Stimulated activated CD4-positive, alpha-beta T cell treated with anti-CD3 and anti-CD28 coated beads, Interleukin-4, amount 100 ng/mL, for 24 hours (primary cell): ENCODE measurements at places on chromosomes 2 and 18.

GRCh38 chr2:30280596-30281434, 49.5 kb downstream of the LBH start:
- DNase-seq: no peak

- DNase-seq: no peak
Observed at GRCh38 chr2:16525265-16525887, 140.3 kb downstream of the CYRIA start.

DNA sequence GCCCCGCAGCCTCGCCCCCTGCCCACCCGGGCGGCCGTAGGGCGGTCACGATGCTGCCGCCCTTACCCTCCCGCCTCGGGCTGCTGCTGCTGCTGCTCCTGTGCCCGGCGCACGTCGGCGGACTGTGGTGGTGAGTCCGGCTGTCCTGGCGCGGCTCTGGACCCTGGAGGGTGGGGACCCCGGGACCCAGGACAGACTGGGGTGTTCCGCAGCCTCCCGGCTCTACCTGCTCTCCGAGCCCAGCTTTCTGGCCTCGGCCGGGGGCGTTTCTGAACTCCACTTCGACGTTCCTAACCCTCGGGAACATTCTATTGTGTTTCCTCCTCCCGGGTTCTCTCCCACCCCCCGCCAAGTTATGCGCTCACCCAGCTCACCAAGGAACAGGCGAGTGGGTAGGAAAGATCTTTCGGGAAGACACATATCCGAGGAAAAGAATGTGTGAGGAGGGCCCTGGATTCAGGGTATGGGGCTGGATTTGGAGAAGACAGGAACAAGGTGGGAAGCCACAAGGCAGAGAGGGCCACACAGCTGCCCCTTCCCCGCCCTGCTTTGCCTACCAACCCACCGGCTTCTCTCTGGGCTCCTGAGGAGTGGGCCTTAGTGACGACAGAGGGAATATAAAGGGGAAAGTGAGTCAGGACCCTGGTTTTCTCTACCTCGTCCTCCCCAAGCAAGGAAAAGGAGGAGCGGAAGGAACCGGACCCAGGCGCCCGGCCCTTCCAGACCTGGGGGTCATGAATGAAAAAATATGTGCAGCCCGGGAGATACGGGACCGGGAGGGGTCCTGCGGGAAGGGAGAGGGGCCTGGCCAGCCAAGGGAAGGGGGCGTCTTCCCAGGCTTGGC, 605 bp downstream of the WNT6 start:
- DNase-seq: no peak

DNA sequence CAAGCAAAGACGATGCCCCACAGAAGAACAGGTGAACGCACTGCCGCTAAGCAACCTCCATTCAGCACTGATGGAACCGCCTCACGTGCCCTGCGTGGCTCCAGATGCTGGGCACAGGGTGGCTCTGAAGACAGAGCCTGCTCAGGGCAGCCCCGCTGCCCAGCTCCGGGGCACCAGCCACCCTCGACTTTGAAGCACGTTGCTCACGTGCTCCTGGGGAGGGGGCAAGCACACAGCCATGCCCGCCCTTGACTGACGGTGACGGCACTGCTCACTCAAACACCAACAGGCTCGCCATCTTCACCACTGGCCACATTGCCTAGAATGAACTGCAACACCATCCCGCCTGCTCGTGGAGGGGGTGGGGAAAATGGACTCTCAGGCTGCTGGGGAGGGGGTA, 251.3 kb downstream of the HDAC4 start:
- DNase-seq: no peak

DNA sequence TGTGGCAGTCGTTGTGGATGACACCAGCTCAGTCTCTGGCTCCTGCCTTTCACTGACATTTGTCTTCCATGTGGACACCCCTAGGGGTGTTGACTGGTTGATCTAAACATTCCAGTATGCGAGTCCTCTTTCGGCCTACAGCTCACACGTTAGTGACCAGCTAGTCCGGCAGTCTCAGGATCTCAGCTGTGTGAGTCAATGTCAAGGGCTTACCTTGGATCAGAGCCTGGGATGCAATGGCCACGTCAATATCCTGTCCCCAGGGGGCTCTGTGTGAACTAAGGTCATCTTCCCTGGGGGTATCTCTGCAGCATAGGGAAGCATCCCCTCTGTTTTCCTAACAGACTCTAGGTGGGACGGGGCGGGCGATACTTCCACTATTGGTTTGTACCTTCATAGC, 35.1 kb upstream of the YWHAQ start:
- DNase-seq: no peak

GRCh38 chr18:58361212-58361611, 267.7 kb downstream of the ALPK2 start:
- DNase-seq: no peak

DNA sequence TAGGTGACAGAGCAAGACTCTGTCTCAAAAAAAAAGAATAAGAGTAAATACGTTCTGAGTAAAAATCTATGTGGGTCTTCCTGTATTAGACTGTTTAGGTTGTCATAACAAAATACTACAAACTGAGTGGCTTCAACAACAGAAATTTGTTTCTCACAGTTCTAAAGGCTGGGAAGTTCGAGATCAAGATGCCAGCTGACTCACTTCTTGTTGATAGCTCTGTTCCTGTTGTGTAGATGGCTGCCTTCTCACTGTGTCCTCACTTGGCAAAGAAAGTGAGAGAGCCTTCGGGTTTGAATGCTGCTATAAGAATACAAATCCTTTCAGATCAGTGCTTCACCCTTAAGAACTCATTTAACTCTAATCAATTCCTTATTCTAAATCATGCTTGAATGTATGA, 430.0 kb upstream of the VWC2L start:
- no peak for DNase-seq

- DNase-seq: no peak
Observed at GRCh38 chr2:8004250-8004681, 677.6 kb upstream of the ID2 start.

DNA sequence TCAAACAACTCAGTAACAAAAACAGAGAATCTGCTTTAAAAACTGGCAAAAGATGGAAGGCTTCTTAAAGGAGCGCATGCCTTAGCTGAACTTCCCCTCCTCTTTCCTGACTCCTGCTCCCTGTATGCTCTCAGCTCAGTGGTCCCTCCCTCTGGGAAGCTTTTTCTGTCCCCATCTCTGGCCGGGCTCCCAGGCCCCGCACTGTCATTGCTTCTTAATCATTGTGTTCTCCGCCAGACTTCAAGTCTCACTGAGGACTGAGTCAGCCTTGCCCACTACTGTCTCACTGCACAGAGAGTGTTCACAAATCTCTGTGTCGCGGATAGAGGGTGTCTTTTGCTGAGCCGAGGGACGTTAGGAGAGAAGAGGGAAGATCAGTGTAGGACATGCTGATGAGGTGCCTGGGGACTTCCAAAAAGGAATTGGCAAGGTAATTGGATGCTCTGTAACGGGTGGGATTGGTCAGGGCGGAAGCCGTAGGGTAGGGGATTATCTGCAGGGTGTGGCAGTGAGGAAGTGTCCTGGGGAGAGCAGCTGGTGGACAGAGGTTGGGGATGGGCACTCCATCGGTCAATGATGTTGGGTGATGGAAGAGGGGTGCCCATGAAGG, 16.2 kb downstream of the TOGARAM2 start:
- DNase-seq: no peak

DNA sequence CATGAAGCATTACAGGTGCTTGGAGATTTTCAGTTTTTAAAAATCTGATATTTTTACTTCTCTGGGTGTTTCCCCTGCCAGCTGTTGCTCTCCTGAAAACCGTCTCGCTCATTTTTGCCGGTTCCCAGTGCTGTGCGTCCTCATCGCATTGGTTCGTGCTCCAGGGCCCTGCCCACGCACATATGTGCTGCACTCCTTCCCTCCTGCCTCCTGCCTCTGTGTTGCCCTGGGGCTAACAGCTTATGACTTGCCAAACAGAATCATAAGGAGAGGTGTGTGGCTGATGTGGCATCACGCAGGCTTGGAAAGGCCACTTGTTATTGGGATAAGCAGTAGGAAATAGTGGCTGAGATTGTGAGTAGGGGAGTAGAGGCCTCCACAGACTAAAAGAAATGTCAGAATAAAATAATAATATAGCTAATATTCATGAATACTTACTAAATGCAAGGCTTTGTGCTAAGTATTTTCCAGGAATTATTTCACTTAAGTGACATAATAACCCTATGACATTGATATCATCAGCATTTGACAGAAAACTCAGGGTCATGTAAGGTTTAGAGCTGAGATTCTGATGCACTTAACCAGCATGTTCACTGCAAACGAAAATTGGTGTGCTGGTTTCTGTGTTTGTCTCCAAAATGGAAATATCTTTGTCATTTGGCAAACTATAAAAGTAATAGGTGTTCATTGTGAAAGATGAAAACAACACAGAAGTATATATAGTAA, 53.5 kb downstream of the SLC4A1AP start:
- no peak for DNase-seq

DNA sequence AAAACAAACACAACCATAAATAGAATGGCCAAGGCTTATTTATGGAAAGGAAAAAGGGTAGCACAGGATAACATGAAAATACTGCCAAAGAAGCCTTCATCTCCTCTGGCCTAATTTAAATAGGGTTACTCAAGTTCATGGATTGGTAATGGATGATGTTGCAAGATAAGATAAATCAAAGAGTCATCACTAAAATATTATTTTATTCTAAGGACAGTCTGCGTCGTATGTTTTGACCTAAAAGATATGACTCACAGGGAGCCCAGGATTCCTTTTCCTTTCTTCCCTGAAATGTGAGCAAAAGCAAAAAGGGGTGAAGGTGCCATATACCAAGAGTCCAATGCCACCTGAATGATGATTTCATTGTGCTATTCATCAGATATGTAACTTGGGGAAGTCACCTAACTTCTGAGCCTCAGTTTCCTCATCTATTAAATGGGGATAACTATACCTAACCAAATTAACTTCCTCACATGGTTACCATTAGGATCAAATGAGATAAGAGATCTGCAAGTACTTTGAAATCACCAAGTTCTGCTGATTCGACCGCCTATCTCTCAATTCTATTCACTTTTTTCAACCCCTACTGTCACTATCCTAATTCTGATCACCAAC, 137.7 kb downstream of the THADA start:
- DNase-seq: no peak

DNA sequence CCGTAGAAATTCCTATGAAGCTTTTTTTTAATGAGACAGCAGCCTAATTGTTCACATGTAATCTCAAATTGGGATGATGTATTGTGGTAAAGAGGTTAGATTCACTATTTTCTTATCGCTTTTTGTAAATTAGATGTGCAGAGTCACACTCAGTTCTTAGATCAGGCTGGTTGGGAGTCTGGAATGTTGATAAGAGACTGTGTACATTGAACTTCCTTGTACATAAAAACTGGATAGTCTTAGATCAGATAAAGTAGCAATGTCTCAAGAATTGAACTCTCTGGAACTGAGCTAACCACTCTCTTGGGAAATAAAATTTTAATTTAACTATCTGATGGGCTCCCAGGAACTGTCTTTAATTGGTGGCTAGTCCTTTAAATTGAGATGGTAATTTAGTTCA, 108.1 kb upstream of the MSTN start:
- no peak for DNase-seq

- no peak for DNase-seq
Observed at GRCh38 chr2:62738981-62739936, 33.7 kb downstream of the EHBP1 start.

DNA sequence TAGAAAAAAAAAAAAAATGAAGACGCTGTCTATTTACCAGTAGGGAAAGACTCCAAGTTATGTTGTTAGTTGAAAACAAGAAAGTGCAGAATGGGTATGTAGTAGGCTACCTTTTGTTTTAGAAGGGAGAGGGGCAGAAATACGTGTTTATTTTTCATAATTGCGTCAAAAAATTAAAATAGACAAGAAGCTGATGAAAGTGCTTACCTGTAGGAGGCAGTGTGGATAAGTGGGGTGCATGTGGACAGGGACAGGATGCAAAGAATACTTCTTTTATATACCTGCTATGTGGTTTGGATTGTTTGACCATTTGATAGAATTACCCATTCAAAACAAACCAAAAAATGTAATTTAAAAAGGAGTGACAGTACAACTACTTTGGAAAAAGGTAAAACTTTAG, 3.0 kb upstream of the GCG start:
- DNase-seq: no peak

- no peak for DNase-seq
Observed at GRCh38 chr2:151071382-151071781, 190.3 kb downstream of the RBM43 start.

DNA sequence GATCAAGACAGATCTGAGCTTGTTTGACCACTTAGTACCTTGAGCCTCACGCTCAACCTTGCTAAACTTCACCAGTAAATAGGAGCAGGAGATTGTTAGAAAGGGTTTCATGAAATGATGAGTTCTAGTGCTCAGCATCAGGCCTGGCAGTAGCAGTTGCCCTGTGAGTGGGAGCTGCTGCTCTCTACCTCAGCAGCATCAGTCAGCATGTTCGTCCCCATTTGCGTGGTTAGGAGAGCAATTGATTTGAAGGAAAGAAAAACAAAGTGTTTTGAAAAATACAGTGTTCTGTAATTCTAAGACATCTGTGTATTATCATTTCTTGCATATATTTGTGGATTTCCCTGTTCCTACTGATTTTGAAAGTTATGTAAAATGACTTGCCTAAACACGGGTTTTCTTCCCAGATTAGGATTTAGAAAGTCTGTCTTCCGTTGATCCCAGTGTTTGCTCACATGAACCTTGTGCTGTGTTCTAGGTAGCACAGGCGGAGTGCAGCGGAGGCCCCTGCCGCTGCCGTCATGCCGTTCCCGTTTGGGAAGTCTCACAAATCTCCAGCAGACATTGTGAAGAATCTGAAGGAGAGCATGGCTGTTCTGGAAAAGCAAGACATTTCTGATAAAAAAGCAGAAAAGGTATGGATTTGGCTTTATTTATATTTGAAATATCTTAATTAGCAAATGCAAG, 47.0 kb downstream of the CAB39 start:
- no peak for DNase-seq

GRCh38 chr2:224918626-224919471, 123.4 kb downstream of the DOCK10 start:
- no peak for DNase-seq

GRCh38 chr2:182103526-182103925, 117.9 kb downstream of the PPP1R1C start:
- DNase-seq: no peak

GRCh38 chr18:12021596-12021995, 40.3 kb downstream of the IMPA2 start:
- no peak for DNase-seq

- DNase-seq: no peak
Observed at GRCh38 chr2:177506998-177507397, 114.4 kb downstream of the AGPS start.

DNA sequence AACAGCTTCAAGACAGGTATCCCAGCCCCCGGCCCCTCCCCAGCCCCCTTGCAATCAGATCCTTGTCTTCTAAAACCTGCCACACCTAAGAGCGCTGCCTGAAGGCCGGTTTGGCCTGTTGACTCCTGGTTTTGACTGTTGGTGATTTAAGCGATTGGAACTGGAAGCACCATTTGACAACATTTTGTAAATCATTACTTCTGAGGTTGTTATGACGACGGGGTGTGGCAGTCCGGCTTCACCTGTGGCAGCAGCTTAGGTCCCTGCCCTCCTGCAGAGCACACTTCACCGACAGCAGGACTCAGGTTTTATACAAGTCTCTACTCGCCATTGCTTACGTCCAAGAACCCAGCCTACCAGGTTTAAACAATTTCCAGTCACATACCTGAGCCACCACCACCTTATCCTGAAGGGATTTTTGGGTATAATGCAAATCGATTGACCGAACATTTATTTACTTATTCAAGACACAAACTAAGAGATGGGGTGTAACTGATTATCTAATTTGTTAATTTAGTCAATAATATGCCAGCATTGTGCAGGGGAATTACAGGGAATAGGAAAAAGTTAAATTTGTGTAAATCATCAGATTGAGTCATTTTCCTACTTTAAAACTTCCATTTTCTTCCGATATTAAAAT, 707 bp upstream of the DGUOK start:
- no peak for DNase-seq
